ENCODE measurements at places on chromosomes 3 and 15.

GRCh38 chr15:35858707-35859106 is 312.7 kb upstream of the DPH6 start:
- no peak for DNase-seq

DNA sequence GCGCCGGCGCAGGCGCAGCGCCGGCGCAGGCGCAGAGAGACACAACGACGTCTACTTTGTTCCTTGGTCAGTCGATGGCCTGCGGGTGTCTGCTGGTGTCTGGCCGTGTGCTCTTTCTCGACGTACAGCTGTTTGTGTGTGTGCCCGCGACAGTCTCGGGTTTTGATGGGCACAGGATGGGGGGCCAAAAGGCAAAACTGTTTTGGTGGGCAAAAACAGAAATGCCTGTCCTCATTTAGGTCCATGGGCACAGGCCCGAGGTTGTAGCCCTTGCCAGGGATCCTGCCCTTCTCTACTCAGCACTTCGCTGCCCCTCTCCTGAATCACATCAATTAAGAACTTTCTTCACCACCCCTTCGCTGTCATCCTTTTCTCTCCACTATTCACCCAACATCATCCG is 184.8 kb upstream of the CHL1 start:
- no peak for DNase-seq

- DNase-seq: no peak
Measured at GRCh38 chr3:23809840-23810342, 4.1 kb downstream of the UBE2E1 start.

- no peak for DNase-seq
Measured at GRCh38 chr3:14440531-14441239, 38.3 kb downstream of the SLC6A6 start.

DNA sequence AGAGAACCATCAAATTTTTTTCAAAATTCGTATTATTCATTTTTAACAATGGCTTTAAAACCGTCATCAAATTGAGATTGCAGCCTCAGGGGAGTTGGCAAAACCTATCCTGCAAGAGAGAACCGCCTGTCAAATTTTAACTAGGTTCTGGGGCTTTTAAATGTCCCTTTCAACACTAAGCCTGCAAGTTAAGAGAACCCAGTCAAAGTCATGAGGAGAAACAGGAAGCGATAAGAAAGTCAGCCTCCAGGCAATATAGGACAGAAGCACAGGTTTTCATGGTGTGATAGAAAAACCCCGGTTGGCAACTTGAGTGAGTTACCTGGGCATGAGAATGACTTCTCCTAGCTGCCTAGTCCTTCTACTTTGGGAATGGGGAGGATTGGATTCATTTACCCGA is 59.8 kb downstream of the CPNE4 start:
- no peak for DNase-seq

DNA sequence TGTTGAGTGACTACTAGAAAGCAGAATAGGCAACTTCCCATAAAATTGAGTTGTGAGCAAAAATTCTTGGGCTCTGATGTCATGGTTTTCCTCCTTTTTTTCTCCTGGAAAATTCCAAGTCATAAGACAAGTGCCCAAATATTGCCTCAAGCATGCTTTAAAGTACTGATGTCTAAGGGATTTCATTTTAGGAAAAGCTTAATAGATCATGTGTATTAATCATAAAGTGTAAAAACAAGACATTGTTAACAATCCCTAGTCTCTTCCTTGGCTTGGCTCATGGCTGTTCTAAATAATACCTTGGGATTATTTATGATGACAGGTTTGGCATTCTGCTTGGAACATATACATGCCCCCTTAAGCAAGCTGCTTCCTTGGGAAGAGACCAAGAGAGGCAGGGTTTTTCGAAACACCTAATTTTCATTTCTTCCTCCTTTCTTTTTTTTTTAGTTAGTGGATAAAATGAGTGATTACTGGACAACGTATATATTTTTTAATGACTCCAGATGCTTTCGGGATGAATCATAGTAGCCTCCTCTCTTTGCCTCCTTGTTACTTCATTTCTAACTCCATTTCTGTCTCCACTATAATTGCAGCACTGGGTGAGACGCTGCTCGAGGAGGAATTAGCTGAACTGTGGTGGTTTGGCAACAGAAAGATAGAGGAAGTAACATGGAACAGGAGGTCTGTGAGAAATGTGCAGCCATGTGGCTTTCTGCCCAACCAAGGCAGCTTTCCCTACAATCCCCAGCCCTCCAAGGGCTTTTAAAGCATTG is 104.9 kb downstream of the TPRG1 start:
- DNase-seq: no peak

GRCh38 chr3:32443478-32443877 is 51.8 kb downstream of the CMTM7 start:
- DNase-seq: no peak

DNA sequence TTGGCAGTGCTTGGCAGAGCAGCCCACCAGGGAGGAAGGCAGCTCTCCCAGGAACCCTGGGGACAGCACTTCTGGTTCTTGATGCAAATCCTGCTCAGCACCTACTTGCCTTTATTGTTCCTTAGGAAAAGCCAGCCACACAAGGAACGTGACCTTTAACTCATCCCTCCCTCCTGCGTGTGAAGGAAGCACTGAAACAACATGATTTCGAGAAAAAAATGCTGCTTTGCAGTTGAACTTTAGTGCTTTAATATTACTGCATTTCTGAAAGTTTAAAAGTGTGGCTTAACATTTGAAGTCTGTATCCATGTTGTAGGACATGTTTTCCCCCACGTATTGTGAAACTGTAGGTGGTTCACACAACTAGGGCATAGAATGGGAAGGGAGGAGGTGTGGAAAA is 50.4 kb upstream of the CTNNB1 start:
- no peak for DNase-seq

DNA sequence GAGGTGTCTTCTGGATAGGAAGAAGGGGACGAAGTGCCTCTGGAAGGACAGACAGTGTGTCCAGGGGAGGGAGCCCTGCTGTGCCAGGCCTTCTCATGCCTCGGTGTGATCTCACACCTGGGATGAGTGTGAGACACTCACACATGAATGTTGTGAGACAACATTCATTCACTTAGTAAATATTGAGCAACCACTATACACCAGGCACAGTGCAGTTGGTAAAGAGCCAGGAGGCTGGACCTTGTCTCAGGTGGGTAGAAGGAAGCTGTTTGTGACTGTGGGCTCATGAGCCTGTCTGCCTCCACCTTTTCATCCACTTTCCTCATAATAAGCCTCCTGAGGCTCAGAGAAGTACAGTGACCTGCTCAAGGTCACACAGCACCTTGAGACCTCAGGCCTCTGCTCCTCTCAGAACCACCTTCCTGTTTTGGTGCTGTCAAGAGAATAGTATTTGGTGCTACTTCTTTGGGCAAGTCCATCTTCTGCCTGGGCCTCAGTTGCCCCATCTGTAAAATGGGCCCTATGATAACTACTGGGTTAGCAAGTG is 20.9 kb downstream of the SLC6A6 start:
- no peak for DNase-seq

DNA sequence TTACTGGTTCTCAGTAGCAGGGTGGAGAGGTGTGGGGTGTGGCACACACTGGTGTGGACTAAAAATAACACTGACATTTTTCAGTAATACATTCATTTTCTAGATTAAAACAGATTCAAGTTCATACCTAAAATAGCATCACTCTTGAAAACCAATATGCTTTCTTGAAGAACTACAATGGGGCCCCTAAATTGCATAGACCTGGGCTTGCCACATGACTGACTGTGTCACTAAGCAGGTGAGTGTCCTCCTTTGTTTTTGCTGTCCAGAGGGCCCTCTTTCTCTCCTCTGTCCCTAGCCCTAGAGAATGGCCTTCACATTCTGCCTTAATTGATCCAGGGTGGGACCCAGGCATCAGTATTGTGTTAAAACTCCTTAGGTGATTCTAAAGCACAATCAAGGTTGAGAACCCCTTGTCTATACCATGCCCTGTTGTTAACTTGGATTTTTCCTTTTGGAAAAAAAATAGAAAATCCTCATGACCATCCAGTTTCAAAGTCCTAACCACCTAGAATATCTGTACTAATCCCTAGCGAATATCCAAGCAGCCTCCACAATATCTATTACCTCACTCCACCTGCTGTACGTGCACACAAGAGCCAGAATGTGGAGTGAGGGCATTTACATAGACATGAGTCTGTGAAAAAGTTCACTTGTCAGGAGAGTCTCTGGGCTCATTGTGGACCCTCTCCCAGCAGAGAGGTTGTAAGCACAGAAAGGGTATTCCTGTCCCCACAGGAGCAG is 18.7 kb upstream of the TMEM41A start:
- DNase-seq: no peak

- DNase-seq: no peak
Measured at GRCh38 chr3:45509038-45509767, 85.3 kb upstream of the LIMD1 start.

- DNase-seq: no peak
Measured at GRCh38 chr3:83457551-83457950, 1501.2 kb upstream of the CADM2 start.

DNA sequence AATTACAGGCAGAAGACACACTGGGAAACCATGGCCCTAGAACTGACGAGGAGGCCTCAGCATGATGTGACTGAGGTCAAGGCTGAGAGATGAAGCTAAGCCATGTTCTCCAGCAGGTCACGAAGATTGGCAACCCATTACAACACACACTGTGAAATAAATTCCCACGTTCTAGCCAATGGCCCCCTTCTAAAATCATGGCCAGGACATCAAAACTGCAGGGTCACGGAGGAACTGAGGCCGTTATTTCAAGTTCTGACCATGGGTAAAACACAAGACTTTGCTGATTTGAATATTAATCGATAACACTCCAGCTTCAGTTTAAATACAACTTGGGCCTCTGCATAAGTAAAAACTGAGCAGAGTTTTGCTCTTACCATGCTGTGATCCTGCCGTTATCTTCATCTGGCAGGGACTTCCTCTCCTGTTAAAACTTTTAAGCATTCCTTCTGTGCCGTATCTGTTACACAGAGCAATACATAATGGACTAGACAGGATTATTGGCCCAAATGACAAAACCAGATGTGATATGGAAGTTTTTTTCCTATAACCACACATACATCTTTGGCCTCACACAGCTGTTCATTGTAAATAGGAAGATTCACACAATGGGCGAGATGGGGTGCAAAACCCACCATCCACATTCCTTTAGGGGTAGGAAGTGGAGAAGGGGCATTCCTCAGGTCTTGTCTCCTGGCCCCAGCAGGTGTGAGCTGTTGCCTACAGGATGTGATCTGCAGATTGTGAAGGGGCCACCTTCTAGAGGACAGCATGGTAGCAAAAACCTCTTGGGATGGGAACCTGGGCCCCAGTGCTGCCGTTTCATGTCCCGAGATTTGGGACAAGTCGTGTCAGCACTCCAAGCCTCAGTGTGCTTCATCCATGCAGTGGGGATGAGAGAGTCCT is 207.4 kb downstream of the OPA1 start:
- DNase-seq: no peak

GRCh38 chr15:98069256-98069655 is 108.8 kb downstream of the ARRDC4 start:
- DNase-seq: no peak

All from stimulated activated CD8-positive, alpha-beta memory T cell treated with anti-CD3 and anti-CD28 coated beads, Interleukin-12 subunit alpha, Interleukin-12 subunit beta, amount 100 ng/mL, for 4 hours (primary cell).